ENCODE measurements at places on chromosomes 5 and 9. TPM values are rescaled to one million over a fixed set of nuclear protein-coding genes. Genes with fewer than 3 reads are reported as not detected.

- no peak for DNase-seq
Measured at GRCh38 chr5:75727931-75728330, 10.7 kb upstream of the POC5 start.

DNA sequence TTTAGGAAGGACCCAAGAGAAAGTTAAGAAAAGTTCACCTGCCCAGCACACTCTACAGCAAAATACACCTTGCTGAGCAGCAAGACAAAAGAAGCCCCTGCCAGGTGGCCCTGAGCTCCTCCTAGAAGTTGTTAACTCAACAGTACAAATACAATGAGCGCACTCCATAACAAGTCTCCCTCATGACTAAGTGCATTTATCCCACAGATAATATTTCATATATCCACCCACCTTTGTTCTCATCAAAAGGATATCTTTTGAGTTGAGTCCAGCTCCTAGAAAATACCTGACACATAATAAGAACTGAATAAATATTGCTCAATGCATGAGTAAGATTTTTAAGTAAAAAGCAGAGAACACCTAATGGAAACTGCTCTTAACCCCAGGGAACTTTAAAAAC is 73.3 kb downstream of the ABCA1 start:
- no peak for DNase-seq

GRCh38 chr5:38452201-38452600 is 104.2 kb downstream of the LIFR start:
- no peak for DNase-seq

- DNase-seq: no peak
Measured at GRCh38 chr9:12813960-12814876, 39.4 kb downstream of the LURAP1L start.

DNA sequence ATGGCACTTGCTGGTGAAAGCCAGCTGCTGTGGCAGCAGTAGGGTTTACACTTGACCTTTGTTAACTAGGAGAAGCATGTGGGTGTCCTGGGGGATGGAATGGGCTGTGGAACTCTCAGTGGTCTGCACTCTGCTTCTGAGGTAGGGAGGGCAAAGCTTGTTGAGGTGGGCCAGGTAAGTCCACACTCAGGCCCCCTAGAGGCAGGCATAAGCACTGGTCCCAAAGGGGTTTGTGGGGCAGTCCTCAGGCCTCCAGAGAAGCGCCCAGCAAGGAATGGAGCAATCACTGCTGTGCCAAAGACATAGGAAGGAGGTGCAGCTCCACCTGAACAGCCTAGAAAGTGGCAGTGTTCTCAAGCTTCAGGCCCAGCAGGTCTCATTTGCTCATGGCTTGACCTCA is 34.7 kb downstream of the INSL4 start:
- DNase-seq: no peak

DNA sequence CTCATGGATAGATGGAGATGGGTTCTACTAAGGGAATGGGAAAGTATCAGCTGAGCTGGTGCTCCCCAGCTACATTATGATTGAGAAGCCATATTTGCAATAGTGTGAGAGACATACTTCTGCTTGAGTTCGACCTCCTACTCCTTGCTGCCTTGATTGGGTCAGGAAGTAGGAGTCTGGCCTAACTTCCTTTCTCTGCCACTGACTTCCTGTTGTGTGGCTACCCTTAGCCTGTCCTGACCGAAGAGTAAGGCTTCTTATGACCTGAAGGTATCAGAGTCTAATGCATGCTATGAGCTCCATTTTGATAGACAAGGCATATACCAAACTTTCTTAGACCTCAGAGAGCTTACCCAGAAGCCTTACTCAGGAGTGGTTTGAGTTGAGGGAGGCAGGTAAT is 53.9 kb downstream of the OSTF1 start:
- DNase-seq: peak; percentile 20

Gene OTULINL
- 19.7 TPM for total RNA-seq

- no peak for DNase-seq
Measured at GRCh38 chr9:108582726-108583125, 273.1 kb downstream of the ACTL7B start.

GRCh38 chr9:98099898-98100297 is 19.1 kb downstream of the TRIM14 start:
- no peak for DNase-seq

Gene CLTB
- total RNA-seq: 48.6 TPM

DNA sequence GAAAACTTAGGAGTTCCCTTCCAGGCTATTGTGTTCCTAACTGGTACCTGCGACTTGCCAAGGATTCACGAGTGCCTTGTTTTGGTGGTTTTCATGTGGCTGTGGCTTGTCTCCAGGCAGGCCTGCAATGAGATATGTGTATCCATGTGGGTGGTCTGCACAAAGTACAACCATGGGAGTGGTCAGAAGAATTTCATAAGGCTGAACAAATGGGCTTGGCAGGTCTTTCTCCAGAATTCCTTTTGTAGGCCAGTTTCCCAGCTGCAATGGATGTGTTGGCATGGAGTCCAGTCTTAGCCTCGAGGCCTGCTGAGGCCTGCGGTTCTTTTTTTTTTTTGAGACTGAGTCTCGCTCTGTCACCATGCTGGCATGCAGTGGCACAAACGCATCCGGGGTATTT is 28.8 kb upstream of the MELK start:
- DNase-seq: no peak

- DNase-seq: no peak
Measured at GRCh38 chr5:119379942-119380547, 24.2 kb downstream of the TNFAIP8 start.

- DNase-seq: no peak
Measured at GRCh38 chr5:66639037-66639436, 42.8 kb downstream of the MAST4 start.
